ENCODE measurements at places on chromosomes 7 and 10. TPM values are rescaled to one million over a fixed set of nuclear protein-coding genes. Genes with fewer than 3 reads are reported as not detected.

Gene SH2D4B
- total RNA-seq, result 0.06 TPM

Gene ABLIM1
- 35.9 TPM for total RNA-seq

Gene PAPOLB
- total RNA-seq, result not detected

Gene MLXIPL
- total RNA-seq, result 1.1 TPM

Gene C10orf67
- total RNA-seq, result 0.08 TPM

Gene AZGP1
- total RNA-seq, result not detected

Gene TUBB8
- 0.05 TPM for total RNA-seq

Gene NEURL1
- total RNA-seq, result 0.50 TPM

Gene CRPPA
- total RNA-seq, result 0.65 TPM

Gene PDE6C
- not detected for total RNA-seq

Gene SPAM1
- total RNA-seq, result not detected

Gene ELFN1
- 0.37 TPM for total RNA-seq

Gene MPP7
- total RNA-seq, result 0.11 TPM

Gene FEZF1
- total RNA-seq, result not detected

Gene PPP3CB
- total RNA-seq, result 17.3 TPM

Gene FAM180A
- total RNA-seq, result 0.05 TPM

Gene ASIC3
- 9.9 TPM for total RNA-seq

Gene UCN3
- not detected for total RNA-seq

Gene STEAP1B
- 0.07 TPM for total RNA-seq

Gene FOXL3
- total RNA-seq, result not detected

Gene WNT16
- total RNA-seq, result 2.0 TPM

Gene JCAD
- 22.0 TPM for total RNA-seq

Gene LYZL2
- total RNA-seq, result not detected

Gene FGF8
- total RNA-seq, result 0.08 TPM

Gene GPR26
- not detected for total RNA-seq

Gene DPYSL4
- 15.3 TPM for total RNA-seq

Gene OR2A7
- total RNA-seq, result not detected

Gene EPO
- not detected for total RNA-seq

Gene TRIM73
- total RNA-seq, result 1.4 TPM

Gene EMX2
- total RNA-seq, result not detected

Gene SPDYE11
- not detected for total RNA-seq

Gene SLC18A3
- not detected for total RNA-seq

Gene CYP2C19
- not detected for total RNA-seq

Gene BAMBI
- 9.7 TPM for total RNA-seq

Gene FKBP9
- total RNA-seq, result 71.4 TPM

Gene PPP1R17
- total RNA-seq, result not detected
